ENCODE measurements at places on chromosomes 6 and 20.
A peak's percentile ranks its signal among the peaks of the same experiment; 100 is the strongest.

- DNase-seq = no peak
Measured at GRCh38 chr6:138555421-138555988, 56.2 kb upstream of the NHSL1 start.

DNA sequence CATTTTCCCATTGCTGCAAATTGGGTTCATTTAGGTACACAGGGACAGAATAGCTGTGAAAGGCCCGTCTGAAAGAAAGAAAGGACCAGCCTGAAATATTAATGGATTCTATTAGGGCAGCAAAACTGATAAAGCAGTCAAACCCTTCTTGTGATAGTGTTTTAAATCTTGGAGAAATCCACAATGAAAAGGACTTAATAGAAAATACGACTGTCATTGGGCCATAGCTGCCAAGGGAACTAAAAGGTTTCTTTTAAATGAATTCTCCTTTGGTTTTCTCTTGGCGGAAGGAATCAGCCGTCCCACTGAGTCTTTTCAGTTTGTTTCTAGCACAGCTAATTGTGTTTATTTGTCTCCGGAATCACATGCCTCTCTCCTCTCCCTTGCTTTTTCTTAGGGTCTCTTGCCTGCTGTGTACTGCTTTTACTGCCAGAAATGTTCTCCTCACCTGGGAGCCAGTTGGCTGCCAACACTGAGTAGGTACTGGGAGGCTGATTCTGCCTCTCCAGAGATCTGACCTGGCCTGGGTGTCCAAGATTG lies 11.3 kb downstream of the PAQR8 start:
- no peak for DNase-seq

DNA sequence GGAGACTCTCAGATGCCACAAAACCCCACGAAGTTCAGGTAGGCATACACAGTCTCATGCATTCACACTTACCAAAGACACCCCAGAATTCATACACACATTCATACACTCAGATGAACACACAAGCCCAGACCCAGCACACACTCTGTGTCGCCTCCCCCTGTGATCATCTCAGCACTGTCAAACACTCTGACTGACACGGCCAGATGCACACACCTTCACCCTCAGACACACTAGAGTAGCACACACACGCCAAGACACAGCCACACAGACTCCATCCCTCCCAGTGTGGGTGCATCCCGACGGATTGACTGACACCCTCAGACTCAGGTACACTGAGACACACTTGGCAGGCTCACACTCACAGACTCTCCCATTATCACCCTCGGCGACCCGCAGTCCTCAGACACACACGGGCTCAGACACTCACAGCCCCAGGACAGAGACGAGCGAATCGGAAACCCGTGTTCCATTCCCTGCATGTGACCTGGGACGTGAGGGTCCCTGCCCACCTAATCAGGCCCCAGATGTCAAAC lies 872 bp upstream of the RIMS4 start:
- DNase-seq = no peak

DNA sequence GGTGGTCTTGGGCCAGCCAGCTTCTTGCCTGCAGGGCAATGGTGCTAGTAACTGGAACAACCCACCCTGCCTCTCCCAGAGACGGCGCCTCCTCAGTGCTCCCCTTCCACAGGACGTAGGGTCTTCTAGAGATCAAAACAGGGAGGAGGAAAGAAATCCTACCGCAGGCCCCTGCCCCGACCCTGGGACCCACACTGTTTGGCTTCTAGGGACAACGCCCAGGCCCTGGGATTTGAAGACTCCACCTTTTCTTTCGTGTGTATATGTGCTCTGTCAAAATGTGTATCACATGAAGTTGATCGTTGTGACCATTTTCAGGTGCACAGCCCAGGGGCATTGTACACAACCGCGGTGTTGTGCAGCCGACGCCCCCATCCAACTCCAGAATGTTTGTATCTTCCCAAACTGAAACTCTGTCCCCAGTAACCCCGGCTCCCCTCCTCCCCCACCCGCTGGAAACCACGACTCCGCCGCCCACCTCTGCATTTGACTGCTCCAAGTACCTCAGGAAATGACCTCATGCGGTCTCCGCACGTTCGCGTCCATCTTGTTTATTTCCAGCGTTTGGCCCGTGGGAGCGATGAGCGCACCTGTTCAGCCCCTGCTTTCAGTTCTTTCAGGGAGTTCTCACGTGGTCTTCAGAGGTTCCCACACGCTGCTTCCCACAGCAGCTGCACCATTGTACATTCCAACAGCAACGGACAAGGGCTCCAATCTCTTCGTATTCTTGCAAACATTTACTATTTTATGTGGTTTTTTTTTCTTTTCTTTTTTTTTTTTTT lies 3.4 kb upstream of the BHLHE23 start:
- DNase-seq = peak; percentile 95

DNA sequence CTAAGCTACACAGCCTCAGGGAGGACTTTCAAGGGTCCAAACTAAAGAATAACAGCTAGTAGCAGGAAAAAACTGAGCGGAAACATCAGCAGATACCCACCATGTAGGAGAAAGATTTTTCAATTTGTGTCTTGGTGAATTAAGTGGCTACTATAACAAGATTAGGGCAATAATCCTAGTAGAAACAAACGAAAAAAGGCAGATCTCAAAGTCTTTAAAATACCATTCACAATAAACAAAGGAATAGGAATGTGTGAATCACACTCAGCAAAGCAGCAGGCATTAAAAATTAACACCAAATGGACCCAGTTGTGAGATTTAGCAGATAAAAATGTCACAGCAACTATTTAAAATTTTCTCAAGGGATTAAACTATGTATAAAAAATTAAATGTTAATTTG lies 761.2 kb downstream of the TENT5A start:
- DNase-seq = no peak

DNA sequence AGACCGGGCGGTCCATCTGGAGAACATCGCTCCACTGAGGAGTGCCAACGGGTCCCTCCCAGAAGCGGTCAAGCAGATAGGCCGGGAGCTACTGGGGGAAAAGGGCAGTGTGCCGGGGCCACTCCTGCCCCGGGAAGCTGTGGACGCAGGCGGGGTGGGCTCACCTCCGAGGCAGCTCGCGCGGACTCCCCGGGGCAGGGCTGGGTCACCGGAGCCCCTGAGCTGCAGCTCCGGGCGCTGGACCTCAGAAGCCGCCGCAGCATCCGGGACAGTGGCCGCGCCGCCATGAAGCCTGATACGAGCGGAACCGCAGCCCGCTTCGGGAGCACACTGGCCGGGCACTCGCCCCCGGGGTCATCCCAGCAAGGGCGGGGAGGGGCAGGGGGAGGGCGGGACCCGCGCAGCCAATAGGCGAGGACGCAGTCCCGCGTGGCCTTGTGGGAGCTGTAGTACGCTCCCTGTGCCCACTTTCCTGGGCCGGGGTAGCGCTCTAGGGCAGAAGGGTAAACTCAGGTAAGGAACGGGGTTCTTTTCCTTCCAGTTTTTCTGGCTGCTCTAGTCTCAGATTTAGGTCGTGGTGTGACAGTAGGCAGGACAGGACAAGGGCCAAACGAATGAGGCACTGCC lies at the start of gene MOCS1:
TSS of gene MOCS1 (minus strand) at position 332 of the 627 bp plus-strand sequence. CDS start at position 287, 45 bp downstream.
- peak; percentile 54 for DNase-seq

DNA sequence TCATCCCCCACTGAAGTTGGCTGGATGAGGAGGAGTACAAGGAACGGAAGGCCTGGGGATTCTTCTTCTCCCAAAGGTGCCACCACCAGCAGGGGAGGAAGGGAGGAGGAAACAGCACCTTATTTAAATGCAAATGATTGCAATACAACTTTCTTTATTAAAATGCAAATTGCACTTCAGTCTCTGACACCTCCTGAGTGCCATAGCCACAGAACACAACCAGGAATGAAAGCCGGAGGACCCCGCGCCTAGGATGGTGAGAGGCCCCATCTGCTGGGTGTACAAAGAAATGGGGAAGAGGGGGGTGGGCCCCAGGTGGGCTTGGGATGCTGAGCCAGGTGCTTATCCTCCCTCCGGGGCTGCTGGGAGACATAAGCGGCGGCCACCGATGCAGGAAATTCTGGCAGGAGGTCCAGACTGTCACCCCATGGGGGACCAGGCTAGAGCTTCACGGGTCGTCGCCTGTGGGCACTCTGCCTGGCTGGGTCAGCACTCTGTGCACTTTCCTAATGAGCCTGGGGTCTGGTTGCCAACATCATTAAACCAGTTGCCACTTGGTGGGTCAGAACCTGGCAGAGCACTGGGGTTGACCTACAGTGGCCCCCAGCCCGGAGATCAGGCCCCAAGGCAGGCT lies 154.2 kb upstream of the MLN start:
- DNase-seq = no peak

DNA sequence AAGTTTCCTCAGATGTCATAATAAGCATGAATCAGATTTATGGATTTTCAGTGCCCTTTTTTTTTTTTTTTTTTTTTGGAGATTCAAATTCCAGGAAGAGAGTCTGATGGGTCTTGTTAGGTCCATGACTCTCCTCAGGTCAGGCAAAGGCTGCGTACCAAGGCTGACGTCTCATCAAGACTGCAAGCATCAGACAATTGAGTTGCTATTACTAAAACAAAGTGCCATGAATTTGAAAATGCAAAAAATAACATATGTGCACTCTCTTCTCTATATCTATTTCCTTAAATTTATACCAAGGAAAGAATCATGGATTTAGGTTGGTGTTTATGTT lies 134.7 kb downstream of the FAM83B start:
- no peak for DNase-seq

- DNase-seq = no peak
Measured at GRCh38 chr6:22848121-22848520, 278.8 kb downstream of the HDGFL1 start.

DNA sequence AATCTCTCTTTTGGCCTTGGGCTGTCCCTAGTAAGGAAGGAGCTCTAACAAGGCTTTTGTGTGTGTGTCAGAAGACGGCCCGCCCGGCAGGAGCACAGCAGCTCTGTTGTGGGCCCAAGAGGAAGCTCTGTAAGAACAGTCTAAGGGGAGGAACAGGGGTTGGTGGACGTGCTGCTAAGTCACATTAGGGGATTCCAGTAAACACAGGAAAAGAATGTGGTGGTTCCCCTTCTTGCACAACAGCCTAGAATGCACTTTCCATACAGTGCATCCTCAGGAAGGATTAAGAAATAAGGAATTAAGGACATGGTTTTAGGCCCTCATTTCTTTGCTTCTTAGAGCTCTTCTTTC lies 114.5 kb downstream of the RNF144B start:
- peak; percentile 24 for DNase-seq

DNA sequence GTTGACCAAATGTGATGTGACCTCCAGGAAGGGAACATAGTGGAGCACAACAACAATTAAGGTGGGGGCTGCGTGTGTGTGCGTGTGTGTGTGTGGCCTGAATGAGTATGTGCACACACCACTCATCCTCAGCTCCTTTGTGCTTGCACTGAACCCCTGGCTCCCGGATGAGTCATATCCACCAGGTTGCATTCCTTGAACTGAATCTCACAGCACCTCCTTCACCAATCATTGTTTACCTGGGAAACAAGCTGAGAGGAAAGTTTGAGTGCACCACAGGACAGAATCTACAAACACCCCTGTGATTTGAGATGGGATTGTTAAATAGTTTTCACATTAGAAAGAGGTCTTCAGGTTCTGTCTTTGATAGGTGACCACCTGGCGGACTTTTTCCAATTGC lies 33.7 kb upstream of the GPR6 start:
- DNase-seq = no peak

DNA sequence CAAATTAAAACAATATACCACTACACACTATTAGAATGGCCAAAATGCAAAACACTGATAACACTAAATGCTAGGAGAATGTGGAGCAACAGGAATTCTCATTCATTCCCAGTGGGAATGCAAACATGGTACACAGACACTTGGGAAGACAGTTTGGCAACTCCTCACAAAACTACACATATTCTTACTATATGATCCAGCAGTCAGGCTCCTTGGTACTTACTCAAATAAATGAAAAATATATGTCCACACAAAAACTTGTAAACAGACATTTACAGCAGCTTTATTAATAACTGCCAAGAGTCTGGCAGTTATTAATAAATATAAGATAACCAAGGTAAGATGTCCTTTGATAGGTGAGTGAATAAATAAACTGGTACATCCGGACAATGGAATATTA lies 44.9 kb downstream of the ABHD12 start:
- no peak for DNase-seq

DNA sequence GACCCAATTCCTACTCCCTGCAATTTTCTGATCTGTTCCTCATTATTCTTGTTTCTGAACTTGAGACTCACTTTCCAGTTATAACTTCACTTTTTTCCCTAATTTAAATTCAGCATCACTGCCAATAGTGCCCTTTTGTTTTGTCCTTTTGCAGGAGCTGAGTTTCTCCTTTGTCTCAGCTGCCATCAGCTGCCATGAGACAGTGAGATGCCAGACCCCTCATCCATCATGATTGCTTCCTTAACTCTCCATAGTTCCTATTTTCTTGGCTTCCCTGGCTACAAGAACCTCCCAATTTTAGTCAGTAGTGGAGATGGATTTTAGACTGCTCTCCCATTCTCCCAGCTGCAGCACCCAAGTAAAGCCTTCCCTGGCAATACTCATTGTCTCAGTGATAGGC lies 518.1 kb downstream of the HDGFL1 start:
- no peak for DNase-seq

DNA sequence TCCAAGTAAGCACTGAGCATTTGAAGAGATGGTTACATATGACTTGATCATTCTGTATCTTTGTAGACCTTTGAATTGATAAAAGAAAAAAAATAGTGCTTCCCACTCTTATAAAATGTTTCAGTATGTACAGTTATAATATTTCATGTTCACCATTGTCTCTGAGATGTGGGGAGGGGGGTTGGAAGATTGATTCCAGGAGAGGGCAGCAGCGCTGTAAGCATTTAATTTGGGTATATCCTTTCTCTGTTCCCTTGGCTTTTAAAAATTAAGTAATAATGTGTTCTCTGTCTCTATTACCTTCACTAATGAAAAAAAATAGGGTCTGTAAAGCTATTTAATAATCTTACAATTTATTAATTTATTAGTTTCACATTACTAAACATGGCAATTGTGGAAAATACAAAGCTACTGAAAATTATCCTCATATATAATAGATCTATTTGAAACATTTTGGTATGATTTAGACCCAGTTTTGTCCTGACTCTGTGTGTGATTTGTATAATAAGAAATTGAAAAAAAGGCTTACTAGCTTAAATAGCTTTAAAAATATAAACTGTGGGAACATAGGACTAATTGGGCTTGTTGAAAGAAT lies 341.2 kb downstream of the CDKAL1 start:
- DNase-seq = no peak

DNA sequence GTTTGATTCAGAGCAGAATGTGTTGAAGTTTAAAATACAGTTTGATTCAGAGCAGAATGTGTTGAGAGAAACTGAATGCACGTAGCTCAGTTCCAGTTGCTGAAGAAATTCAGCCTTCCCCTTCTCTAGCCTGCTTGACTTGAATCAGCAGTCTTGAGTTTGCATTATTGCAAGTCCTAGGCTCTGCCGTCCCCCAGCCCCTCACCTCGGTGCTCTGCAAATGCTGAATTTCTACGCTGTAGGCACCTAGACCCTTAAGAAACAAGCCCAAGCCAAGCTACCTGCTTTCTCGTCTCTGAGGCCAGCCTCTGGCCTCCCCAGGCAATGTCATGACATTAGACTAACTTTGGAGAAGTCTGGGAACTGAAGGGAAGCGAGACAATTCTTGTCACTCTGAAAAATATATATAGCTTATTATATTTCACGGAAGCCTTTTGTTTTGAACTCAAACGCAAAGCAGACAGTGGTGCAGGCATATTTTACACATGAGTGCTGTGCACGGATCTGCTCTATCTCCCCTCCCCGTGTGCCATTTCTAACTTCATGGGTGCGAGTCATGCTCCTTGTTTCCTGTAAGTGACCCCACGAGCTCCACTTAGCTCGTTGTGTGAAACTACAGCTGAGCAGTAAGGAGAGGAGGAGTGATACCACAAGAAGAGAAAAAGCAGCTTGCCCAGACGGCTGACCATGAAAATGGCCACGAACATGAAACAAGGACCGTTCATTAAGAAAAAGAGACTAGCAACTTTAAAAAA lies 71.4 kb upstream of the DUSP22 start:
- peak; percentile 57 for DNase-seq

All from activated CD8-positive, alpha-beta T cell treated with anti-CD3 and anti-CD28 coated beads for 36 hours (primary cell).